BE2C (cell line): ENCODE measurements at places on chromosomes 11 and 22.

DNA sequence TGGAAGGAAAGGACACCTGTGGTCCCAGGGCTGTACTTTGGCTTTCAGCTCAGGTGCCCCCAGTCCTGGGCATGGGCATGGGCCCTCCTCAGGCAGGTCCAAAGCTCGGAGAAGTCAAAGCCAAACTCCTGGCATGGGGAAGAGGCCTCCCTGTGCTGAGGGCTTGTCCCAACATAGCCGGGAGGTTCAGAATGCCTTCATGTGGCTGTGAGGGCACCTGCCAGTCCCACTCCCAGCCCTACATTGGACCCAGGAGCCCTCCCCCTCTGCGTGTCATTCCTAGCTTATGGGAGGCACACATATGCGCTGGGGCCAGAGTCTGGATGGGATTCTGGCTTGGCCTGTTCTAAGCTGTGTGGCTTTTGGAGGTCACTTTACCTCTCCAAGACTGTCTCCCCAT, 1.0 kb upstream of the KLHL35 start:
- DNase-seq = no peak

- peak; percentile 53 for DNase-seq
Observed at GRCh38 chr11:92306966-92307510, 82.4 kb downstream of the FAT3 start.

DNA sequence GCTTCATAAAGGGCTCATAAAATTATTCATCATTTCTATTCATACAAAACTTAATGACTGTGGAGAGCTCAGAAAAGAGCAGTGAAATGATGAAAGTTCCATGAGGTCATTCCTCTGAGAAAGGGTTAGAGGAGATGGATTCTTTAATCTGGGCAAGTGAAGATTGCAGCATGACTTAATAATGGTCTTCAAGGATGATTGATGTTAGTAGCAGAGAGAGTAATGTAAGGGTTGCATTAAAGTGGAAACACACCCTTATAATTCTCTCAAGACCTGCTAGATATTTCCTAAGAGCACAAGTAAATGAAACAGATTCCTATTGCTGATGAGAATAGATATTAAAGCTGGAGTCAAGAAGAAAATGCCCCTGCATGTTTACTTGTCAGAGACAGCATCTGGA, 711.6 kb upstream of the ANO5 start:
- no peak for DNase-seq

GRCh38 chr11:44326615-44327475, 16.9 kb upstream of the ALX4 start:
- no peak for DNase-seq

DNA sequence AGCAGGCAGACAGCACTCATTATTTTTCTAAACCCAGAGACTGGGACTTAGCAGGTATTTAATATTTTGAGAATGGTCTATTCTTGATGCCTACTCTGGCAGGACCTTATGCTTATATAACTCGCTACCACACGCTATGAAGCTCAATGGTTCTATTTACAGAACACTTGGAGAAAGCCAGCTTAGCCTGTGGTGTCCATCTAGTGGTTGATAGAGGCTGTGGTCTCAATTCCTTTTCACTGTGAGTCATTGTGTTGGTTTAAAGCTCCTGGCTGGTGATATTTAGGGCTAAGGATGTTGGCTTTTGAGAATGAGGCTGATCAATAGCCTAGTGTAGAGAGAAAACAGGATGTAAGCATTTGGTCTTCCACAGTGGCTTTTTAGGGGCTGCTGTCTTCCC, 206.4 kb downstream of the DBX1 start:
- DNase-seq = no peak

GRCh38 chr11:65611758-65612603, 2.0 kb downstream of the MAP3K11 start:
- no peak for DNase-seq

DNA sequence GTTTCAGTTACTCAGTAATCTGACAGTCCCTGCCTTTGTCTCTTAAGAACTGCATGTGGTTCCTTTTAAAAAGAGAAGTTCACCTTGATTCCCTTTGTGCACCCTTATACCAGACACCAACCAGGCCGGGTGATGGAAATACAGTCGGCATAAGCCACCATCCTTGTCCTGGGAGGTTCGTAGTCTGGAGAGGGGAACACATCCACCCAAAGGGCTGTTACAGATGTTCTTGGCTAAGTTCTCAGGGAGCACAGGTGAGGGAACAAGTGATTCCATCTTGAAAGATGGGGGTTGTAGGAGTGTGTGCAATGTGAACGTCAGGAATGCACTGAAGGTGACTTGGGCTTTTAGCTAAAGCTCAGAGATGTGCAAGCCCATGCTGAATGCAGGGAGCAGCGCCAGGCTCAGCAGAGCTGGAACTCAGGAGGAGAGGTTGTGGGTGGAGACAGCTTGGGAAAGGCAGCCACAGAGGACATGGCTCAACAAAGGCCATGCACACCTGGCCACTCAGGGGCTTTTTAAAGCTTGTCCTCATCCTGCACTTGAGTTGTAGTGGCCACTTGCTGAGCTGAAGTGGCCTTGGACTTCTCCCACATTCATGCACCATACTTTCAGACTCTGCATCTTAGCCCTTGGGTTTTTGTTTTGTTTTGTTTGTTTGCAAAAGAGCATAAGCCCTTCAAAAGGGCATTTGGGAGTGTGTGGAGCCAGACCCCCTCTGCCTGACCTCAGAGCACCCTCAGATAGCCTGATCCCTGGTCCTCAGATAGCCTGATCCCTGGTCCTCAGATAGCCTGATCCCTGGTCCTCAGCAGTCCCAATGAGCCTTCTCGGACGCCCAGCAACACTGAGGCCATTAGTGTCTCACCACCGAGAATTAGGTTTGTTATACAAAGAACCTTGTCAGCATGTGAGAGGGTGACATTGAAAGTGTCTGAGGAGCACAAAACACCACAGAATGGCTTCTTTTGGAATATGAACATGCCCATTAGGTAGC, 12.7 kb upstream of the TMA7B start:
- no peak for DNase-seq

GRCh38 chr11:124839128-124839971, 25.9 kb upstream of the ROBO3 start:
- DNase-seq = peak; percentile 13

- peak; percentile 15 for DNase-seq
Observed at GRCh38 chr11:131867457-131868257, 497.2 kb downstream of the NTM start.

- DNase-seq = no peak
Observed at GRCh38 chr22:37896181-37896592, 9.9 kb upstream of the MICALL1 start.

DNA sequence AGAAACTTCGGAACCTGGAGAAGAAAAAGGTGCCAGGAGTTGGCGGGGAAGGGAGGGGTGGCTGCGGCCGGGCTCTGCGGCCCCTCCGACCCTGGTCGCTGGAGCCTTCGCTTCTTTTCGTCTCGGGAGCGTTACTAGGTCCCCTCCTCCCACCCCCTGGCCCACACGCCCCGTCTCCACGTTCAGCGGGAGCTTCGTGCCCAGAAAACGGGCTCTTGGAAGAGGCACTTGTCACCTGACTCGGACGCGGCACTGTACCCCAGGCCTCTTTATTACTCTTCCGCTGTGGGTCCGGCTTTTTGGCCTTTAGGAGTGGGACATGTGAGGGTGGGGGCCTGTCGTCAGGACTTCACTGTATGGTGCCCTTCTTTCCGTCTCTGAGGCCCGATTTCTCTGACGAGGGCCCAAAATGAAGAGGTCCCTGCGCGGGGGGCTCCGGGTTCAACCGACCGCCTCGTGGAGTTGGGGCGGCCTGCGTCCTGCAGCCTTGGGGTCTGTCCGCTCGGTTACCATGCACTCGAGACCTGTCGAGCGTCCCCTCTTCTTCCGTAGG, 1.2 kb downstream of the CAPRIN1 start:
- peak; percentile 6 for DNase-seq

DNA sequence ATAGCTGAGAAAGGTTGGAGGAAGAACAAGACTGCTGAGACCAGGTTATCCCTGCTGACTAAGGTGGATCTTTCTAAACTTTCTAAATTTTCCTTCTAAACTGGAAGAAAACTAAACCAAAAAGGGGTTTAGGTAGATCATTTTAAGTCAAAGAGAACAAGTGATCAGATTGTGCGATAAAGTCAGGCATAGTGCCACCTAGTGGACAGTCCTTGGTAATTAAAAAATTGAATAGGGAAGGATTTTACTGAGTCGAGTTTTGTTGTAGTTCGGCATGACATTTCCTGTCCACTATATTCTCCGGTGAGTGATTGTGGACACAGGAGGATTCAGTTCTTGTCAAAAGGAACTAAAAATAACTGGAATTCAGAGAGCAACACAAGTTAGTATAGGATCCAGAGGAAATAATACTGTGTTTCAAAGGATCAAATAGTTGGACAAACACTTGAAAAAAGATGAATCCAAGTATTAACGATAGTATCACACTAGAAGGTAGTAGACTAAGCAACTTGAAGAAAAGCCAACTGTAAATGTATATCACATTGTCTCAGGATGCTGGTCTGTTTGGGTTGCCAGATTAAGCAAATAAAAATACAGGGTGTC, 1236.4 kb downstream of the FAM181B start:
- DNase-seq = peak; percentile 16

- DNase-seq = no peak
Observed at GRCh38 chr22:43975041-43975440, 19.8 kb downstream of the SAMM50 start.

DNA sequence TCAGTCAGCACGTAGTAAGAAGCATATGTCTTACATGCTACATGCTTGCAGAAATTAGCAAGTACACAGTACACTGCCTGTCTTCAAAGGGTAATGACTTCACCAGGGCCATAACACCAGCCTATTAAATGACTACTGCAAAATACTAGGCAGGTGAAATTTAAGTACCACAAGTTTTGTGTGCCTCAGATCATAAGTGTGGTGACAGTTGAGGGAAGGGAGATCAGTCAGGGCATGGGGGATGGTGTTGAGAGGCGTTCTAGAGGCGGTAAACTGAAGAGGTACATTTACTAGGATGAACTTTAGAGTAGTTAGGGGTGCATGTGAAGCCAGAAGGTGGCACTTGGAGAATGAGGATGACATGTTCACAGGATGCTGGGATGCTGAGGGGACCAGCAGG, 22.0 kb downstream of the AMOTL1 start:
- DNase-seq = no peak

DNA sequence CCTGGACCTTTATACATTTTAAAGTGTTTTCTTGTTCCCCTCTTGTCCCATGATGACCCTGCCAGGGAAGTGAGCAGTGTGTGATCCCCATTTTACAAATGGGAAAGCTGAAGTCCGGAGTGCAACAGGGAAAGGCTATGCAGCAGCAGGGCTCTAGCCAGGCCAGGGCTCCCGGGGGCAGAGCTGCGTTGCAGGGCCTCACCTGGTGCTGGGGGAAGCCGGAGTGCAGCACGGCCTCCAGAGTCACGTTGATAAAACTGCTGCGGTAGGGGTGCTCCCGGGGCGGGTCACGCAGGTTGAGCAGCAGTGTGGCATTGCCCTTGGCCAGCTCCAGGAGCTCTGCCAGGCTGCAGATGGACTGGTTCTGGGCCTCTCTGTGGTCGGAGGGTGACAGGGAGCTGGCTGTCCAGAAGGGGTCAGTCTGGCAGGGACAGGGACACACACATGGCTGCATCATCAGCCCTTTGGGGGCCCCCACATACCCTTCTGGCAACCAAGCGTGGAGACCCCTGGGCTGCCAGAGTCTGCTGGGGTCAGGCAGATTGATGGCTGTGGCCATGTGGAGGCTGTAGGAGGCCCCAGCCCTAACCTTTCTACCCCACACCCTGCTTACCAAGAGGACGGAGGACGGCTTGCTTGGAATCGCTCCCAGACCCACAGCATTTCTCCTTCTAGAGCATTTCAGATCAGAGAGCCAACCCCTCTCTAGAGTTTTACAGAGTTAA, 9.3 kb upstream of the KLHL35 start:
- DNase-seq = no peak

- peak; percentile 63 for DNase-seq
Observed at GRCh38 chr11:43969543-43969942, 27.1 kb downstream of the C11orf96 start.

- DNase-seq = no peak
Observed at GRCh38 chr11:85647078-85647477, 689 bp upstream of the TMEM126A start.

GRCh38 chr11:82757660-82758357, 24.1 kb upstream of the FAM181B start:
- no peak for DNase-seq

DNA sequence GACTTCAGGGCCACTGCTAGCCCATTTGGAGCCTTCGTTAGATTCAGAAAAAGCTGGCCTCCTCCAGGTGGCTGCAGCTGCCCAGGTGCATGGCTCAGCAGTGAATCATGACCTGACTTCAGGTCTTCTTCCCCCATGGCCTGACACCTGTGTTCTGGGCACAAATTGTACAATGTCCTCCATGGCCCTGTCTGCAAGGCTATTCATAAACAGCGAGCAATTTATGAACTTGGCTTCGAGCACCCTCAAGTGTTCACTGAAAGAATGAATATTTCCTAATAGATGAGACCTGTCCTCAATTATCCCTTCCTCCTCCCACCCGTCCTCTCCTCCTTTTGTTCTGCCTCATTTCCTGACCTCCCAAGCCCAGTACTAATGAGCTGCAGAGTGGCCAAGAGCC, 12.2 kb upstream of the VPS37C start:
- no peak for DNase-seq

GRCh38 chr11:21511835-21512440, 680.9 kb upstream of the ANO5 start:
- DNase-seq = peak; percentile 80

DNA sequence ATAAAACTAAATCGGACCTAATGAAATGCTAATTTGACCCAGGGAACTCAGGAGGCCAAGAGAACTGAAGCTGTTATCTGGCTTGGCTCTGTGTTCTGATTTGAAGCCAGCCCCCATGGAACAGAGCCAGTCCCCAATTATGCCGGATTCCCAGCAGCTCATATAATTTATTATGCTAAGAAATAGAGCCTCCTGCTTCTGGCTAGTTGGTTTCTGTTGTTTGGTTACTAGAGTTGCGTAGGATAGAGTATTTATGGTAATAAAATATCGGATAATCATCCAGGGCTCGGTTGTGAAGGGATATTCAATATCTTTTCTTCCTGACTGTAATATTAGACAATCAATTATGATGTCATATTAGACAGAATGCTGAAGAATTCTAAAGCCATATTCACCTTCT, 120.4 kb upstream of the TTC12 start:
- DNase-seq = peak; percentile 71

GRCh38 chr11:25958045-25958444, 373.9 kb upstream of the ANO3 start:
- DNase-seq = no peak

DNA sequence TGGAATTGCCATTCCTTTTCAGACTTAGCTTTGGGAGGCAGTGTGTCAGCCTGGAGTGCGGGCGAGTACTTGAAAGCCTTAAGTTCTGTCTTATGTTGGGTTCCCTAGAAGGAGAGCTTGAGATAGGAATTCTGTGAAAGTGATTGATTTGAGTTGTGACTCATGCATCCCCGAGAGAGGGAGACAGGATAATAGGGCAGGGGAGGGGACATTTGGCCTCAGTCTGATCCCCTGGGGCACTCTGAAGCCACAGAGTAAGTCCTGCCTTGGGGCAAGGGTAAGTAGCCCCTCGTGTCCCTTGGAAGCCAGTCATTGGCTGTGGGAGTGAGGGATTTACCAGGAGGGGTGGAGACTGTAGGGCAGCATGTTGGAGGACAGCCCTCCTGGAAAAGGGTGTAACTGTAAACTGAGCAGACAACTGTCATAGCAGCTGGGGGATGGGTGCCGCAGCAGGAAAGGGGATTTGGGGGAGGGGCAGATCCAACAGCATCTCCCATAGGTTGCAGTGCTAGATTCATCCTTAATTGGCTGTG, 44.0 kb downstream of the KIAA1671 start:
- DNase-seq = peak; percentile 91

GRCh38 chr11:11105361-11105760, 247.5 kb upstream of the ZBED5 start:
- no peak for DNase-seq
